ENCODE measurements at places on chromosomes 3 and 15.
A peak's percentile ranks its signal among the peaks of the same experiment; 100 is the strongest.

- no peak for DNase-seq
Measured at GRCh38 chr15:48643776-48644466, 1.6 kb downstream of the FBN1 start.

DNA sequence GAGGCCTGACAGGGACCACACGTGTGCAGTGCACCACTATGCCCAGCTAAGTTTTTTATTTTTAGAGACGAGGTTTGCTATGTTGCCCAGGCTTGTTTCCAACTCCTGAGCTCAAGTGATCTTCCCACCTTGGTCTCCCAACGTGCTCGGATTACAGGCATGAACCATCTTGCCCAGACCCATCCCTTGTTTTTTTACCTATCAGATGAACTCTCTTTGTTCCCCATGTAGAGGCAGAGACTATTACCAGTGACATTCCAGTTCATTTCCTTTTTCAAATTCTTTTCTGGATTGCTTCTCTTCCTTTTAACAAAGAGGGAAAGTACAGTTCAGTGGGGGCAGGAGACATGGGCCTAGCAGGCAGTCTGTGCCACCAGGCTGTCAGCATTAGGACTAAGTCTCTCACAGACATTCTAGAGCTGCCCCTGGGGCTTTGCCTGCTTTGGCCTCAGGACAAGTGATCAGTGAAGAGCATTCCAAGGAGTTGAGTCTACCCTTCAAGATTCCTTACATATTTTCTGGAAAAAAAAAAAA, 103.5 kb upstream of the SLC7A14 start:
- no peak for DNase-seq

GRCh38 chr3:145639875-145640274, 521.1 kb downstream of the PLOD2 start:
- no peak for DNase-seq

GRCh38 chr15:39364721-39365120, 216.2 kb upstream of the THBS1 start:
- no peak for DNase-seq

- DNase-seq, result no peak
Measured at GRCh38 chr3:61855211-61855610, 293.8 kb downstream of the PTPRG start.

- DNase-seq, result no peak
Measured at GRCh38 chr3:69115731-69116130, 6.7 kb downstream of the LMOD3 start.

GRCh38 chr15:66390678-66391077, 4.0 kb downstream of the MAP2K1 start:
- no peak for DNase-seq

- no peak for DNase-seq
Measured at GRCh38 chr3:45043728-45044299, 17.7 kb downstream of the CLEC3B start.

GRCh38 chr15:101539492-101539891, 50.0 kb upstream of the PCSK6 start:
- no peak for DNase-seq

DNA sequence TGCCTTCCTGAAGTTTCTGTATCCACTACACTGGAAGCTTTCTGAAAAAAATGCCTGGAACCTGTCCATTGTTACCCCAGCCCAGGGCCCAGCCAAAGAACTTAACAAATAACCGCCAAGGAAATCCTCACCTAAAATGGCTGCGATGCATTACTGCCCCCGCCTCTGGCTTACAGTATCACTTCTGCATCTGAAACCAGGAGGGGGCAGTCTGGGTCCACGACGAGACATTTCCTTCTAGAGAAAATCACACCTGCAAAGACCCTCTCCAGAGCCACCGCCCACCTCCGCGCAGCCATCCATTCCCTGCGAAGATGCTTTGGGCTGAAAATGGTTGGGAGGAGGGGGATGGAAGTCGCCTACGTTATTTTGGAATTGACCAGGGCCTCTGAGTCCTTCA, 22.4 kb upstream of the CELF6 start:
- DNase-seq, result peak; percentile 7

DNA sequence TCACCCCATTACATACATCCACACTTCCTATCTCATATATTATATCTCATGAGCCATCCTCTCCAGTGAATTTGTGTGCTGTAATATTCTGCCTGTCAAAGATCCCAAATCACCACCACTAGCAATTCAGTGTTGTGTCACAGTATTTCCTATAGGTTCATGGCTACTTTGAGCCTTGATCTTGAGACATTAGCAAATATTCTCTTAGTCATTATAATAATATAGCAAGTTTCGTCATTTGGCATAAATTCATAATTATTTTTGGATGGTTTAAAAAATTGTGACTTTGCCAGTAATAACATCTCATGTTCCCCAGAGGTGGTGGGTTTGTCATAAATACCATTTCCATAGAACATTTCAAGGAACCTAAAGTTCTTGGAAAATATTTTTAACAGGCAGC, 47.7 kb downstream of the CMSS1 start:
- no peak for DNase-seq

- no peak for DNase-seq
Measured at GRCh38 chr15:68055224-68055705, 1.1 kb downstream of the PIAS1 start.

GRCh38 chr15:43232289-43232874, 11.6 kb upstream of the EPB42 start:
- DNase-seq, result no peak

DNA sequence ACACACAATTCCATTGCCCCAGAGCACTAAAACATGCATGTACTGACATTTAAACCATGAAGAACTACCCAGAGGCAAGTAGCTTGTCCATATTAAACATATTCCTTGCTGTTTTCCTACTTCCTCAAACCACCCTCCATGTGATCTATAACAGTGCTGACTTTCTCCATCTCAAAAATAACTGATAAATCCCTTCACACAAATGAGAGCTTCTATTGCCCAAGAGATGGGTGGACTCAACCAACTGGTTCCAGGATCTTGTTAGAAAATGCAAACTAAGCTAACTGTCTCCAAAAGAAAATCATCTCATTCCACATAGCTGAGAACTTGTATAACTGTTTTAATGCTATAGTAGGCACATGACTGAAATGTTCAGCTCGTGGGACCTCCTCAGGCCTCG, 29.6 kb downstream of the DCLK3 start:
- no peak for DNase-seq

DNA sequence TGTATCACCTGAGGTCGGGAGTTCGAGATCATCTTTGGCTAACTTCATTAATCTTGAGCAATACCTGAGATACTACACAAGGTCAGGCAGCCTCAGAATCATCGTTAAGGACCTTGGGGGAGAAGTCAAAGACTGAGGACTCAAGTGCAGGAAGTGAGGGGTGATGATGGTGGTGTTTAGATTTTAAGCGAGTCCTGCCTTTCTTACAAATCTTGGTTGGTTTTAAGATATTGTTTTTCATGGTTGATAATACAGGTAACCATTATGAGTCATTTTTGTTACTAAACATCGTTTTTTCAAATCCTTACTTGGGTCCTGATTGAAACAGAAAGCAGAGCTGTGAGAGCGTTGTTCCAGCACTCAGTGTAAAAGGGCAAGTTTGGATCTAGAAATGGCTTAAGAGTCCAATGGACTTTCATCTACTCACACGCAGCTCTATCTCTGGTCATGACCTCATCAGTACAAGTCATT, 4.1 kb downstream of the RASGRP1 start:
- no peak for DNase-seq

DNA sequence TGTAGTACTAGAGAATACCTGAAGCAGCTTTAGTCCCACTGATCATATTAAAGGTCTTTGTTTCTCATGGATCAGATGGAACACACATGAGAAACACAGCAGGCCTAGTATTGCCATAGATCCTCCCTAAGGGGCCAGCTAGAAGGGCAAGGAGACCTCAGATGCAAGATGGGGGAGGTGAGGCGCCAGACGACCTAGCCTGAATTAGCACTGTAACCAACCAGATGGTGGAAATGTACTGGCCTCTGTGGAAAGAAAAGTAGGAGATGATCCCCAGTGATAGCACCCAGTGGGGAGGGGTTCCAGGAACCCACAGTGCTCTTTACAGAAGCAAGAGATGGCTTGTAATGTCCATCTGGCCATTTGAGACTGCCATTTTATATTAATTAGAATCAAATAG, 138.2 kb upstream of the ZNF385D start:
- DNase-seq, result no peak

- DNase-seq, result no peak
Measured at GRCh38 chr3:126858887-126859286, 124.0 kb upstream of the PLXNA1 start.

- DNase-seq, result no peak
Measured at GRCh38 chr3:135109681-135110080, 314.6 kb downstream of the EPHB1 start.

- no peak for DNase-seq
Measured at GRCh38 chr3:95905182-95905581, 909.2 kb upstream of the EPHA6 start.

DNA sequence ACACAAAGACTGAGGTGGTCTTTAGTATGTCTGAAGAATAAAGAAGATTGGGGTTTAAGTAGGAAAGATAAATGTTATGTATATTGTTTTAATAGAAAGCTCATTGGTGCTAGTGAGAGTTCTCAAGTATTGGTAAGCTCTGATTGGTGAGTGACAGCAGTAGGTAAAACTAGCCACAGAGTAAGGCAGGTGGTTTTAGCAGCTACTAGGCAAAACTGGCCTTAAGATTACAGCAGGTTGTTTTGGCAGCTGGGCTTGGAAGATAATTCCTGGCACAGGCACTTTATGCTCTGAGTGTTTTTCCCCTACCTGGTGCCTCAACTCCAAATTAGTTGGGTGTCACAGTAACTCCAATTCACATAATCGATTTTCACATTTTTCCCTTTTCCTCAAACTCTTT, 66.3 kb downstream of the STAG1 start:
- DNase-seq, result no peak

- no peak for DNase-seq
Measured at GRCh38 chr15:33153548-33153947, 41.0 kb downstream of the FMN1 start.

- no peak for DNase-seq
Measured at GRCh38 chr3:123397921-123398785, 50.7 kb downstream of the ADCY5 start.

DNA sequence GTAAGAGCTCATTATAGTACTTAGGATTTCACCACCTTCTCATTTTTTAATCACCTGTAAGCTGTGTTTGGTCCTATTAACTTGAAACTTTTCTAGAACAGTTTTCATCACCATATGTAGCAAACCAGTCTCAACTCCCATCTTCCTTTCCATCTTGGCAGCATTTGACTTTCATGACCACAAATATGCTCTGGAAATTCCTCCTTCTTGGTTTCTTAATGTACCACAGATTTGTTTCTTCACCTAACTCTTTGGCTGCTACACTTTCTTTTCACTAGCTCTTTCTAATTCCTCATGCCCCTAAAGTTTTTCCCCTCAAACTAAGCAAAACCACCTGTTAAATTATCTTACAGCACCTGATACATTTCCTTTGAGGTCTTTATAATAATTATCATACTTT, 13.2 kb upstream of the NMB start:
- no peak for DNase-seq

- DNase-seq, result no peak
Measured at GRCh38 chr15:95520922-95521321, 809.6 kb upstream of the NR2F2 start.

GRCh38 chr3:9130345-9131305, 118.8 kb downstream of the SRGAP3 start:
- DNase-seq, result no peak

GRCh38 chr3:184157206-184157605, 2.0 kb downstream of the DVL3 start:
- no peak for DNase-seq

- DNase-seq, result no peak
Measured at GRCh38 chr3:45817831-45818522, 21.6 kb upstream of the SLC6A20 start.

- DNase-seq, result no peak
Measured at GRCh38 chr3:135038186-135038585, 243.1 kb downstream of the EPHB1 start.

DNA sequence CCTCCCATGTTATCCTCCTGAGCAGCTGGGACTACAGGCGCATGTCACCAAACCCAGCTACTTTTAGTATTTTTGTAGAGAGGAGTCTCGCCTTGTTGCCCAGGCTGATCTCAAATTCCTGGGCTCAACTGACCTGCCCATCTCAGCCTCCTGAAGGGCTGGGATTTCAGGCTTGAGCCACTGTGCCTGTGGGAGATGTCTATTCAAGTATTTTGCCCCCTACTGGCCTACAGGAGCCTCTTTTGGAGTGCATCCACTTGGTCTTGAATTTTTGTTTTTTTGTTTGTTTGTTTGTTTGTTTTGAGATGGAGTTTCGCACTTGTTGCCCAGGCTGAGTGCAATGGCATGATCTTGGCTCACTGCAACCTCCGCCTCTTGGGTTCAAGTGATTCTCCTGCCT, 3.2 kb upstream of the DHX30 start:
- no peak for DNase-seq

GRCh38 chr3:105948101-105948500, 79.3 kb upstream of the CBLB start:
- DNase-seq, result no peak

- no peak for DNase-seq
Measured at GRCh38 chr3:20137647-20138046, 48.4 kb downstream of the SGO1 start.

DNA sequence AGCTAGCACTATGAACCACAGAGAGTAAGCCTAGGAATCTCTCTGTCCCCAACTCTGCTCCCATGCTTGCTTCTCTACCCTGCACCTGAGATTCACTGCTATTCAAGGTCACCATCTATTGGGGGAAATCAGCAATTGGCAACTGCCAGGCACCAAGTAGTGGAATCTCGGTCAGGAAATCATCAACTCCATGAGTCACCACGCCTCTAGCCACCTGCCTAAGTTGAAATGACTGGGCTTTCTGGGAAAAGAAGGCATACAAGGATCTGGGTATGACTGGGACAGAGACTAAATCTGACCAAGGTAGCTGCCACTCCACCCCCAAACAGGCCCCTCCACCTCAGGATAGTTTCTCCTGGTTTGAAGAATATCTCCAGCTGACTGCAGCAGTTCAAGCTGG, 464.1 kb upstream of the CBLB start:
- no peak for DNase-seq

DNA sequence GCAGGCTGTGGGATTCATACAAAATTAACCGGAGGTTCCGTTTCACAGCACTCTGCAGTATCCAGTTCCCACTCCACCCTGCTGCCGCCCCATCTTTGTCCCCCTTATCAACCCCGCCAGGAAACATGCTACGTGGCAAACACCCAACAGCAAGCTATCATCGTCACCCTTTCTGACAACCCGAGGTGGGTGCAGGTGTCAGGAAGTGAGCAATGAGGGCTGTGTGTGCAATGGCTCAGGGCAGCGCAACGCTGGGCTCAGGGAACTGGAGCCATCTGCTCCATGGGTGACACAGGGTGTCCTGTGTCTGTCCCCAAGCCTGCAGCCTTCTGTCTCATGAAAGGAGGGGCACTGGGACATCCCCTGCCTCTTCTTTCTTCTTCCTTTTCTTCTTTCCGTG, 60.9 kb downstream of the ATP2B2 start:
- DNase-seq, result no peak

- DNase-seq, result no peak
Measured at GRCh38 chr3:157279237-157279636, 119.3 kb upstream of the CCNL1 start.

GRCh38 chr15:84834229-84834955, 17.2 kb downstream of the ALPK3 start:
- DNase-seq, result no peak

GRCh38 chr3:49158103-49158709, 7.9 kb downstream of the CCDC71 start:
- DNase-seq, result peak; percentile 15

All from stimulated activated CD4-positive, alpha-beta T cell treated with anti-CD3 and anti-CD28 coated beads, TNF-alpha, amount 100 ng/mL, for 1 hour (primary cell).